ENCODE measurements at places on chromosomes 5 and 9.

DNA sequence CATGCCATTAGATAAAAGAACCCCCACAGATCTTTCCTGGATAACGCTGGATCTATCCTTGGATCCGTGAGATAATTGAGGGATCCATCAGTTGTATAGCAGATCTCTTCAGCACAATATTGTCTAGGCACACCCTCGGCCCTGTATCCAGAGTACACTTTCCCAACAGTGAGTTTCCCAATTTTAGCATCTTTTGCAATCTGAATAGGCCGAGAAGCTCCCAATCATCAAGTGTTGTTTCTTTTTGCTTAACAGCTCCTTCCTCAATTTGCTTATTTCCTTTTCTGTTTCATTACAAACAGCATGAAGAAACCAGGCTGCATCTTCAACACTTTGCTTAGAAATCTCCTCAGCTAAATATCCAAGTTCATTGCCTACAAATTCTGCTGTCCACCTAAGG, 4.4 kb upstream of the SPTLC1 start:
- DNase-seq, result no peak

DNA sequence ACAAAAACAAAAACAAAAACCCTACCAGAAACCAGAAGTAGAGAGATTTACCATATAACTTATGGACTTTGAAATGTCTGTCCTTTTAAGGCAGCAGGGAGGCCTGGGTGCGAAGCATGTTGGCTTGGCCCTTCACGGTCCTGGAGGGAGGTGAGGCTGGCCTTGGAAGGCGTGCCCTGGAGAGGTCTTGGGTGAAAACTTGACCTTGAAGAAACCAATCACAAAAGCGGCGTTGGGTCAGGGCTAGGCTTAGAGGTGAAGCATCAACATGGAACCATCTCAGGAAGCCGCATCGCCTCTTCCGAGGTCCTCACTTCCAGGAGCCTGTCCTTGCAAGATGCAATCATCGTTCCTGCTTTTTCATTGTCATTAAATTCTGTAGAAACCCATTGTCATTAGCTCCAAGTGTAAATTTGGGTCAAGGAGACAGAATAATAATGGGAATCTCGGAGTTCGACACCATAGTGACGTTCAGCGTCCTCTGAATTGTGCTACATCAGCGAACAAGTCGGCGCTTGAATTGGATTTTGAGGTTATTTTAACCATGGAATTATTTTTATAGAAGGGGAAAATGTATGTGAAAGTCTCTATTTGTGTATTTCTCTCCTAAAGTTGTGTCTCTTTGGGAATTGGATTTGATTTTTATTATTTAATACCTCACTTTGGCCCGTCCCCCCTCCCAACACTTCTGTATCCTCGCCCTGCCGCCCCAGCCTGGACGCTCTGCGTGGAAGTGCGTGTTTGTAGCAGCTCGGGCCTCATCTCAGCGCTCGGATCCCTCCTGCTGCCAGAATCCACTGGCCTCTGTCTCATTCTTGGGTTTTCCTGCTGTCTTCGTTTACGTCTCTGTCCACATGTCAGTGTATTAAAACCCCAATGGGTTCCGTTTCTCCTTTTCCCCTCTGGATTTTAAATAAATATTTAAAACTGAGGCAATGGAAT, 11.1 kb upstream of the ORM1 start:
- DNase-seq, result no peak

GRCh38 chr9:70113403-70114022, 69.9 kb downstream of the MAMDC2 start:
- DNase-seq, result no peak

DNA sequence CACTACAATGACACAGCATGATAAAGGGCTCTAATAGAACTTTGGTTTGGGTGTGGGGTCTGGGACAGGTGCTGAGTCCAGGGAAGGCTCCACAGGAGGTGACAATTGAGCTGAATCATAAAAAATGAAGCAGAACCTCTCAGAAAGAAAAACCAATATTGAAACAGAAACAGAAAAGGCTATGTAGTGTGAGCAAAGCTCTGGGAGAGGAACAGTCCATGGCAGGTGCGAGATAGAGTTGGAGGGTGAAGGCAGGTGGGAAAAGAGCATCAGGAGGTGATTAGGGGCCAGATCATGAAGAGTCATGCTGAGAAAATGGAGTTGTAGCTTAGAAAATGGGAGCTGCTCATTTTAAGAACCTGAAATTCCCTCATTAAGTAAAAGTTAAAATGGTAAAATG, 164.9 kb downstream of the KCTD16 start:
- no peak for DNase-seq

DNA sequence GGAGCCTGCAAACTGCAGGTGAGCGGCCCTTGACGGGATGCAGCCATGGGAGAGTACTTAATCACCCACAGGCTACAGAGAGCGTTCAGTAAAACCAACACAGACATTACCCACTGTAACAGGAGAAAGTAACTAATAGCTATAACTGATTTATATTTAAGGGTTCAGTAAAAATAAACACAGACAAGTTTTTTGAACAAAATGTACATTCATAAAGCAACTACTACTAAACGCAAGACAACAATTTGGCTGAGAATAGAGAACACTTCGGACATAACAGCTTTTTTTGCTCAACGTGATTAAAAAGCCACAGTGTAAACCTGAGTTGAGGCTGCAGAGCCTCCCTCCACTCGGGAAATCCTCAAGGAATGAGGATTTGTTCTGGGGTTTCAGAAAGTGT, 61.7 kb downstream of the LIFR start:
- DNase-seq, result no peak

GRCh38 chr5:128413356-128413755, 124.7 kb downstream of the FBN2 start:
- DNase-seq, result no peak

- DNase-seq, result no peak
Observed at GRCh38 chr5:147733075-147733474, 49.5 kb downstream of the JAKMIP2 start.

- DNase-seq, result no peak
Observed at GRCh38 chr5:107154593-107154992, 516.1 kb downstream of the EFNA5 start.

- DNase-seq, result no peak
Observed at GRCh38 chr9:112061152-112061740, 113.9 kb downstream of the SUSD1 start.

DNA sequence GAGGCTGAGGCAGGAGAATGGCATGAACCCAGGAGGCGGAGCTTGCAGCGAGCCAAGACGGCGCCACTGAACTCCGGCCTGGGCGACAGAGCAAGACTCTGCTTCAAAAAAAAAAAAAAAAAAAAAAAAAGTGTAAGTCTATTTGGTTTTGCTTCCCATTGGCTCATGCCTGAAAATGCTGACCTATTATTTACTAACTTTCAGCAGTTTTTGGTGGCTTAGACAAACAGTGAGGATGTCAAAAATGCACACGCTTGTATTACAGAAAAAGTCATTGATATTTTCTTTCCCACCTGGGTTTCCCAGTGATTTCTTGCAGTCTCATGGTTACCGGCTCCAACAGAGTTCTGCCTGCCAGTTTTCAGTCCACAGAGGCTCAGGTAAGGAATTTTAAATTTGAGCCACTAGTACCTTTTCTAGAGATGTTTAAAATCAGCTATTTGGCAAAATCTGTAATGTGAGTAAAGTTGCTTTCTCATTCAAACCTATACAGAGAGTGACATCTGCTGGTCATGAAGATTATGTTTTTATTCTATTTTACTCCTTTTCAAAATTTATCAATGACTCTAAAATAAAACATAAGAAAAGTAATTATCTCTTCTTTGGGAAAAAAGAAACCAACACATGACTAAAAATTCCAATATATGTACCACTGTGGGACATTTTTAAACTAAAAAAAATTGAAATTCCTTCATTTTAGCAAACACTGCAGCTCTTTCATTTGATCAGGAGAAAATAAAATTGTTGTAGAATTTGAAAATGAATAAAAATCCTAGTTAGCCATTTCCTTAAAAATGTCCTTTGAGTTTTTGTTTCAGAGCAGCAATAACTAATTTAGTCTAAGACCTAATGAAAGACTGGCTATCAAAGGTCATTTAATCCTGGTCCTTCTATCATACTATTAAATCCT, 8.8 kb downstream of the FAM200C start:
- no peak for DNase-seq

DNA sequence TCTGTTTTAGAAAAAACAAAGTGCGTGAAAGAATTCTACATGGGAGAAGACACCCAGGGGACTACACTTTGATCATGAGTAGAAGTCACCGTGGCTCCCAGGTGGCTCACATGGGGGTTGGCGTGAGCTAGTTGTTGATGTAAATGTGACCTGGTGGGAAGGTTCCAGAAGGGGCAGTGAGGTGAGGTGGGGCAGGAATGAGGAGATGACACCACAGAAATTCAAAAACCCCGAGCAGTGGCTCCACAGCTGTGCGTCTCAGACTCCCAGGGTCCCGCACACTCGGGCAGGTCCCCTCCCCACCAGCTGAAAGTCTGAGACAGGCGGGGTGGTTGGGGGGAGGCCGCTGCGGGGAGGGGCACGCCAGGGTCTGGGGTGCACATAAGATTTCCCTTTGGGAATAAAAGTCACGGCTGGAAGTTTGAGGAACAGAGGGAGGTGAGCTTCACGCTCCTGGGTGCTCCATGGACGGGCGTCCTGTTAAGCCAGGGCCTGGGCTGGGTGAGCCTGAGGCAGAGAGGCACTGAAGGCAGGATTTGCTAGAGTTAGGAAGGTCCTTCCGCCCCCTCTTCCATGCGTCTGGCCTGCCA, 29.9 kb downstream of the GLT6D1 start:
- DNase-seq, result no peak

GRCh38 chr9:131406563-131407436, 12.9 kb downstream of the PRRC2B start:
- DNase-seq, result no peak

- DNase-seq, result no peak
Observed at GRCh38 chr9:1071730-1072129, 21.6 kb downstream of the DMRT2 start.

GRCh38 chr5:14186059-14186830, 43.1 kb downstream of the TRIO start:
- DNase-seq, result no peak

GRCh38 chr9:1248743-1249142, 198.6 kb downstream of the DMRT2 start:
- DNase-seq, result no peak

DNA sequence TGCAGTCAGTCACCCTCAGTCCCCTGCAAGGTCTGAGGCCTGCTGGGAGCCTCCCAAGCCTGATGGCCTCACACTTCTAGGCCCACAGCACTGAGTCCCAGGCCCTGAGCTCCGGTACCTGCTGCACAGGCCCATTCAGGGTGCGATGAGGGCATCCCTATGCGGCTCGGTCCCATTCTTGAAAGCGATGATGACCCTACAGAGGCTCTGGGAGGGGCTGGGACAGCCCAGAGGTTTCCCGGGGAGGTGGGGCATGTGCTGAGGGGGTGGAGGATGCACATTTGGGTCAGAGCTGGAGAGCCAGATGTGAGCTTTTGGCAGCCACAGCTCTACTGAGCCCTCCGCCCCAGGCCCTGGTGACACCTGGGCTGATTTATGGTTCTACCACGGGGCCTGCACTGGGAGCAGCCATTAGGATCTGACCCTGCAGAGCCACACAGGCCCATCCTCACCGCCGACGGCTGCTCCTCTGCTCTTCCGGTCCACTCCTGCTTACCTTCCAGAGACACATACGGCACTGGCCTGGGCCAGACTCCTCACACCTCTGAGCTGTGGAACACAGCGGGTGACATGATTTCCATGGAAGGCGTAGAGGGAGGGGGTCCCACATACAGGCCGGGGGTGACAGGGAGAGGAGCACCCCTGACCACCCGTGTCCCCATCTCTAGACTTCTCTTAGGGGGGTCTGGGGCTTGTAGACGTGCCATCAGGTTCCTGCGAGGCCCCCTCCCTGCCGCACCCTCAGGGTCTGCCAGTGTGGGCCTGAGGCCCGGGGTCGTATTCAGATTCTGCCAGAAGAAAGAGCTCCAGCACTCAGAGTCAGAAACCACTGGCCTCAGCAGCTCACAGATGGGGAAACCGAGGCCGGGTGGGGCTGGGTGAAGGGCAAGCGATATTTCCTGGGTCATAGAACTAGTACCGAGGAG, 53.4 kb downstream of the COL23A1 start:
- no peak for DNase-seq

DNA sequence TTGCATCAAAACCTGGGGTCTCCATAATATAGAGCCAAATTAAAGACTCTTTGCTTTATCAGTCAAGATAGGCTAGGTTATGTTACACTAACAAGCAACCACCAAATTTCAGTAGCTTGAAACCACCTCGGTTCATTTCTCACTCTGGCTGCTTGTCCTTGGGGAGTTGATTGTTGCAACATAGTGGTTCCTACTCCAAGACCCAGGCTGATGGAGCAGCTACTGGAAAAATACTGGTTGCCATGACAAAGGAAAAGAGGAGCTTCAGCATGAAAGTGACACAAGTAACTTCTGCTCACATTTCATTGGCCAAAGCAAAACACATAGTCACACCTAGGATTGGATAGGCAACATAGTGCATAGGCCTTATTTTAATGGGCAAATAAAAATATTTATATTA, 18.5 kb upstream of the RCL1 start:
- DNase-seq, result no peak

DNA sequence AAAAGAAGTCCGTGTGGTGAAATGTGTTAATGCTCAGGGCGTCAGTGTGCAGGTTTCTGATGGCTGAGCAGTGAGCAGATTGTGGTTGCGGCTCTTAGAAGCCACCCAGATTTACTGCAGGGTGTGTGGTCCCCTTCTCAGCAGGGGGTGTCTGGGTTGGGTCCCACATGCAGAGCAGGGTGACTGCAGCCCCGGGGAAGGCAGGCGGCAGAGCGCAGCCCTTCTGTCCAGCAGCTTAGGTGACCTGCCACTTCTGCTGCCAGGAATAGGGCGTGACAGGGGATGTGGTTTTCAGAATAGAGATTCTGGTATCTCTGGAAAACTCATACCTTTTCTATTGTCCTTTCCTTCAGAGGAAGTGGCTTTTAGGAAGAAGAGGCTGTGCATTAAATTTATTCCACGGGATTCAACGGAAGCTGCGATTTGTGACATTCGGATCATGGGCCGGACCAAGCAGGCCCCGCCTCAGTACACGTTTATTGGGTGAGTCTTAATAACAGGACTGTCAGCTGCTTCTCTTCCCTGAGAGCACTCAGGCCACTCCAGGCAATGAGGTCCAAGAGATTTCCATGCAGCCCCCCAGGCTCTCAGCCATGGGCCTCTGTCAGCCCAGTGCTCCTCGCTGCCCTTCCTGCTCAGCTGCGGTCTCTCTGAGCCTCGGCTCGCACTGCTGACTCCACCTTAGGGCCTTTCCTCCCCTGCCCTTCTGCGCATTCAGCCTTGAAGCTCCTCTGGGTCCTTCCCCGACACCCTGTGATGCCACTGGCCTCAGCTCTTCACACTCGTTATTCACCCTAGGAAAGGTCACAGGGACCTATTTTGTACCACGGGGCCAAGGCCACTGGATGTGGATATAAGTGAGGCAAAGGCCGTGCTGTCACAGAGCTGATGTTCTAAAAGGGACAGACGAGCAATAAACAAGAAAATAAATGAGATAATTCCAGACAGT, 65.4 kb downstream of the MVB12B start:
- no peak for DNase-seq

- no peak for DNase-seq
Observed at GRCh38 chr5:122846051-122846550, 688 bp downstream of the SNX24 start.

GRCh38 chr5:134123360-134123759, 8.9 kb downstream of the TCF7 start:
- no peak for DNase-seq
